ENCODE measurements at places on chromosomes 3 and 15. TPM values are rescaled to one million over a fixed set of nuclear protein-coding genes. Genes with fewer than 3 reads are reported as not detected.

The UBL7 gene
- 79.9 TPM for total RNA-seq

The UROC1 gene
- total RNA-seq, result not detected

The CPEB1 gene
- not detected for total RNA-seq

The CD200 gene
- 30.9 TPM for total RNA-seq

The SLC9C1 gene
- 0.13 TPM for total RNA-seq

The ITGA11 gene
- 0.28 TPM for total RNA-seq

The OR5K2 gene
- total RNA-seq, result not detected

The CCPG1 gene
- 31.5 TPM for total RNA-seq

The ONECUT1 gene
- 0.69 TPM for total RNA-seq

The MORC1 gene
- 0.10 TPM for total RNA-seq

The EID1 gene
- total RNA-seq, result 126 TPM

The NTRK3 gene
- total RNA-seq, result 6.4 TPM

The NFKBIZ gene
- 20.5 TPM for total RNA-seq

The GALNT15 gene
- 0.08 TPM for total RNA-seq

The GOLGA6B gene
- not detected for total RNA-seq

The TM4SF1 gene
- total RNA-seq, result 0.97 TPM

The IL16 gene
- total RNA-seq, result 29.6 TPM

The MB21D2 gene
- 4.3 TPM for total RNA-seq

The MRPL3 gene
- 37.1 TPM for total RNA-seq

The ZNF660 gene
- total RNA-seq, result 15.5 TPM

The BRK1 gene
- 203 TPM for total RNA-seq

The CELSR3 gene
- total RNA-seq, result 7.6 TPM

The TAGLN3 gene
- total RNA-seq, result 0.72 TPM

The DPP8 gene
- total RNA-seq, result 36.6 TPM

The PROS1 gene
- total RNA-seq, result 19.8 TPM

The REC114 gene
- not detected for total RNA-seq

The ATP13A4 gene
- total RNA-seq, result 0.49 TPM

The LTK gene
- 25.7 TPM for total RNA-seq

The PDE12 gene
- 11.0 TPM for total RNA-seq

The HGD gene
- not detected for total RNA-seq

The CHRM5 gene
- total RNA-seq, result not detected

The CMC1 gene
- 8.9 TPM for total RNA-seq

The GOLGA6A gene
- 0.85 TPM for total RNA-seq

The GOLGA6L2 gene
- not detected for total RNA-seq

The ZFYVE19 gene
- 31.5 TPM for total RNA-seq

The SRPRB gene
- total RNA-seq, result 22.9 TPM

The ADGRG7 gene
- total RNA-seq, result not detected

The DOCK3 gene
- total RNA-seq, result 1.3 TPM

The TMF1 gene
- 18.1 TPM for total RNA-seq

The RASL12 gene
- 0.69 TPM for total RNA-seq

The ANKRD34C gene
- total RNA-seq, result not detected

The FANCD2OS gene
- not detected for total RNA-seq

The CHCHD4 gene
- total RNA-seq, result 11.1 TPM

The RPL4 gene
- total RNA-seq, result 3,652 TPM

The CACNA2D3 gene
- total RNA-seq, result 0.46 TPM

The GP5 gene
- total RNA-seq, result 0.23 TPM

The SLC6A20 gene
- 0.21 TPM for total RNA-seq

The MYLK gene
- 7.8 TPM for total RNA-seq

The TRANK1 gene
- total RNA-seq, result 2.8 TPM

The DGKG gene
- total RNA-seq, result 0.54 TPM

The DCP1A gene
- 33.8 TPM for total RNA-seq

The NRG4 gene
- total RNA-seq, result 2.7 TPM

The CCDC80 gene
- total RNA-seq, result 3.7 TPM

The KCNAB1 gene
- total RNA-seq, result not detected

The BOC gene
- 3.8 TPM for total RNA-seq

The CCR3 gene
- total RNA-seq, result not detected

The GOLGA6D gene
- 1.2 TPM for total RNA-seq

The CLDN16 gene
- total RNA-seq, result not detected

All from endothelial cell (in vitro differentiated cells).